Cardiac ventricle fibroblast (primary cell): ENCODE measurements at places on chromosomes 1 and 21. TPM values are rescaled to one million over a fixed set of nuclear protein-coding genes. Genes with fewer than 3 reads are reported as not detected.

Gene RSPO1
- total RNA-seq, result 0.06 TPM in 1 of 2 replicates, not detected in the other

Gene VANGL2
- 0.20 and 1.6 TPM in 2 replicates for total RNA-seq

Gene TBX19
- total RNA-seq, result 0.44 and 1.1 TPM in 2 replicates

Gene IFI44L
- total RNA-seq, result 21.1 and 22.0 TPM in 2 replicates

Gene E2F2
- total RNA-seq, result 0.06 and 0.15 TPM in 2 replicates

Gene SLC44A5
- total RNA-seq, result 0.25 and 0.44 TPM in 2 replicates

Gene SPRR3
- not detected in 2 replicates for total RNA-seq
